ENCODE measurements at places on chromosomes 5 and 9.

- DNase-seq: no peak
Measured at GRCh38 chr5:4419281-4419680, 720.8 kb upstream of the ADAMTS16 start.

GRCh38 chr5:126188804-126189203 lies 234.4 kb upstream of the GRAMD2B start:
- DNase-seq: no peak

GRCh38 chr5:146744068-146744745 lies 134.3 kb downstream of the PPP2R2B start:
- no peak for DNase-seq

DNA sequence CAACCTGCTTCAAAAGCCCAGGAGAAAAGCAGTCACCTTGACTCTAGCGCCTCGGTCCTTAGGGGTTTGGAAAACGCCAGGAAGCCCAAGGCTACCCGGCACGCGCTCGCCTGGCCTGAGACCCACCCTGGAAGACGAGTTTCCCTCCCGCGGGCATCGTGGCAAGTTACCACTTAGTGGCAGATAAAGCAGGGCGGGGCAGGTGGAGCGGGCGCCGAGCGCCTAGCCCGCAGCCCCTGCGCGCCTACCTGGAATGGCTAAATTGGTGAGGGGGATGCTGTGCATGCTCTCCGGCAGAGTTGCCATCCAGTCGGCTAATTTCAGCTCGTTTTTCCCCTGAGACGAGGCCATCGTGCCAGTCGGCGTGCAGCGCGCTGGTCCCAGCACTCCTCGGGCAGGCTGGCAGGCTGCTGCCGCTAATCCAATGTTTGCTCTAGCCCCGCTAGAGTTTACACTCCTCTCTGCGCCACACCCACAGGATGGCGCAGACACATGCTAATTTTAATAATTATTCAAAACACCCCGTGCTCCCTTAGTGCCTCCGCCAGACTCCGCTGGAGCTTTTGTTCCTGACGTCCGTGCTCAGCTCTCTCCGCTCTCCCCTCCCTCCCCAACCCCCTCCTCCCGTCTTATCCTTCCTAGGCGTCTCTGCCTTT lies at the start of gene PLCXD3:
Gene PLCXD3, minus strand, starts transcription at position 426 of the 656 bp plus-strand sequence. Its CDS starts 75 bp downstream, at position 351.
- DNase-seq: no peak

- DNase-seq: peak; percentile 5
Measured at GRCh38 chr5:173001229-173001841, 17.8 kb downstream of the ATP6V0E1 start.

Data from CD4-positive, alpha-beta T cell treated with Interleukin-12 subunit alpha and Interleukin-12 subunit beta, for 1 hour (primary cell).